GM12891 (cell line): ENCODE measurements at places on chromosomes 3 and 15.

GRCh38 chr3:11536936-11537612 is 106.6 kb downstream of the VGLL4 start:
- no peak for DNase-seq

GRCh38 chr3:73624821-73625665 is at the start of gene PDZRN3:
PDZRN3 (minus strand) TSS chr3:73624941.
- DNase-seq, result no peak

DNA sequence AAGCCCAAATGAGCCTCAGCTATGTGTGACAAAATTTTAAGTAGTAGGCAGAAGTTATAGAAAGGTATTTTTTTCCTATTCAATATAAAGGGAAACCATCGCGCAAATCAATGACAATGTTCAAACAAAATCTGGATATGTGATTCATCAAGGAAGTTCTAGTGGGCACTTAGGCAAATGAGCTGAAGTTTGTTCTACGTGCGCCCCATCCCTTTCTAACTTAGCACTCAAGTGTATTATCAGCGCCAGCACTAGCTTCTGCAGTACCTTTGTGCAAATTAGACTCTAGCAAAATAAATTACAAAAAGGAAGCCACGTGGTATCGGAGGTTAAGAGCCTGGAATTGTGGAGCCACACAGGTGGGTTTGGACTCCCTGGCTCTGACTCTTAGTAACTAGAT is 91.1 kb downstream of the TBL1XR1 start:
- DNase-seq, result no peak

GRCh38 chr3:151775314-151776258 is 38.3 kb upstream of the AADAC start:
- no peak for DNase-seq

GRCh38 chr15:66758844-66759243 is 56.8 kb downstream of the SMAD6 start:
- DNase-seq, result no peak

- DNase-seq, result no peak
Observed at GRCh38 chr3:107975529-107976201, 115.2 kb downstream of the CD47 start.

DNA sequence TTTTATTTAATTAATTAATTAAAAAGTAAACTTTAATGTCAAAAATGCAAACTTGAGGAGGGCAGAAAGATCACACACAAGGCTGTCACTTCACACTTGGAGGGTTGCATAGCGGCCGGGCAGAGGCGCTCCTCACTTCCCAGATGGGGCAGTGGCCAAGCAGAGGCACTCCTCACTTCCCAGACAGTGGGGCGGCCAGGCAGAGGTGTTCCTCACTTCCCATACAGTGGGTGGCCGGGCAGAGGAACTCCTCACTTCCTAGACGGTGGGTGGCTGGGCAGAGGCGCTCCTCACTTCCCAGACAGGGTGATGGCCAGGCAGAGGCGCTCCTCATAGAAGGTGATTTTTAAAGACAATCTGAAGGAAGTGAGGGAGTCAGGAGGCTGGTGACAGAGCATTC is 277.5 kb downstream of the PDCD6IP start:
- no peak for DNase-seq

GRCh38 chr3:183430325-183430957 is 2.0 kb upstream of the MCF2L2 start:
- no peak for DNase-seq

DNA sequence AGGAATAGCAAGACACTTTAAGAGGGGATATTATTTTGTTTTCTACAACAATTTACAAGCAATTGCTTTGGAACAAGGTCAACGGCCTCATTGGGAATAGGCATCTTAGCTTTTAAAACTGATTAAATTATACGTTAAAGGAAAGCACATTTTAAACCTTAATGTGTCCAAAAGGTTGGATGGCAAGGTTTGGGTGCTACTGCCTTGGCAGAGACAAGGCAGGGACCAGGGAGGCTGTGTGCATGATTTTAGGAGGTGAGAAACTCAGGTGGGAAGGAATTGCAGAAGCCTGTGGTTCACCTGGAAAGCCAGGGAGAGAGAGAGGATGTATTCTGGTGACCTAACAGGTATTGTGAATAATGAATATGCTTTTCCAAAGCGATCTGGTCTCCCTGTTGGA is 54.3 kb downstream of the TGFBR2 start:
- no peak for DNase-seq

DNA sequence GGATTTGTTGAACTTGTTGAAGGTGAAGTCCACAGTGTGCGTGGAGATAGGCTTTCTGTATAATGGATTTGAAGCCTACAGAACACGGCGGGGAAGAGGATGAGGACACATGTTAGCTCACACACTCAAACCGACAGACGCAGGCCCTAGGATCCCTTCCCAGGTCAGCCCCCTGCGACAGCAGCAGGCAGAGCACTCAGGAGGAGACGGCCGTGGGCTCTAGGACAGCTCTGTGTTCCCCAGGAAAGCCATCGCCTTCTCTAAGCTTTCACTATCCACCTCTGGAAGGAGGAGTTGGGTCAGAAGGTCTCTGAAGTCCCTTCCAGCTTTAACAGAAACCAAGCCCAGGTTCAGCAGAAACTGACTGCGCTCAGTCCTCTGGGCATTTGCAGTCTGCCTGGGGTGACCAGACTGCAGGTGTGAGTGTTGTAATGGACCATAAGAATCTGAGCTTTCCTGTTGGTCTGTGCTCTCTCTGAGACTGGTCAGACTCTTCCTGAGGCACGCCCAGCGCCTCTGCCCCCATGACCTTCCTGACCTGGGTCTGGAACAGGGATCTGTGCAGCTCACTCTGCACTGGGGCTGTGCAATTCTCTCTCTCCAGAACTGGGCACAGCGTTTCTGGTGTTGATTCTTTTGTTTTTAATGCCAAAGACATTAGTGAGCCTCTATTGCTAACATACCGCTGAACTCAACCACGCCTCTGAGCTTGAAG is 33.5 kb downstream of the UMPS start:
- DNase-seq, result no peak

GRCh38 chr3:96478496-96478895 is 335.9 kb upstream of the EPHA6 start:
- DNase-seq, result no peak

DNA sequence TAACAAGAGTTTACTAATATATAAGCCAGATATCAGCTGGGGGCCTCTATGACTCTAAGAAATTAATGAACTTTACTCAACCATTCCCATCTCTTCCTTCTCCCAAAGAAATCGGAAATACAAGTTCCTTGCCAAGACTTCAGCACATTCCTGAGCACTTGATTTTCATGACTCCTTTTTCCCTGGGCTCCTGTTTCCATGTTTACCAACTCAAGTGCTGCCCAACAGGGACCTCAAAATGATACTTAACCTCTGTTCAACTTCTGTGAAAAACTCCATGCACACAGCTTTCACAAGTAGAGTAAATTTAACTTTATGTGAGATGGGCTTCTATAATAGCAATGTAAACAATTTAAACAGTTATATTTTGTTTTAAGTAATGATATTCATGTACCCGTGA is 315.8 kb upstream of the CDIN1 start:
- DNase-seq, result no peak

GRCh38 chr3:16821053-16821452 is 63.7 kb upstream of the PLCL2 start:
- no peak for DNase-seq

DNA sequence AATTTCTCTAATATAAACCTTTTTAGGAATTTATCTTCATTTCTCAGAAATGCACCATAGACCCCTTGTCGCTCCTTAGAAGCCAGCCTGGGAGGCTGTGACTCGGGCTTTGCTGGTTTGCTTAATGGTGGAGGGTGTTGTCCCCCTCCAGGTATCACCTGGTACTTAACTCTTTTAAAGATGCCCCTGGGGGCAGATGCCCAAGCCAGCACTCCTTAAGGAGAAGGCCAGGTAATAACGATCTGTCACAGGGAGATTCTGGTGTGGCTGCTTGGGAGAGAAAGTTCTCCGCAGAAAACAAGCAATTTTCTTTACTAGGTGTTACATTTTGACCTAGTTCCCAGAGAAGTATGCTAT is 22.3 kb downstream of the EHD4 start:
- DNase-seq, result no peak

DNA sequence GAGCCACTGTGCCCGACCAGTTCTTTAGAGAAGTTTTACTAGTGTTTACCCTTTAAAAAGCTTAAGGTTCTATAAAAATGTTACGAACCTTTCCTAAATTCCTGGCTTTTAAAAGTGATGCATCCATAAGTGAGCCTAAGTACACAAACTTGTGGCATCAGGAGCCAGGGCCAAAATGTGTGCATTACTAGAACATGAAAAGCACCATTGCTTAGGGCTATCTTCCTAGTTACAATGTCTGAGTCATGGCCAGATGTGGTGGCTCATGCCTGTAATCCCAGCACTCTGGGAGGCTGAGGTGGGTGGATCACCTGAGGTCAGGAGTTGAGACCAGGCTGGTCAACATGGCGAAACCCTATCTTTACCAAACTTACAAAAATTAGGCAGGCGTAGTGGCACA is 39.9 kb downstream of the LEO1 start:
- no peak for DNase-seq

GRCh38 chr3:125067225-125067624 is 11.4 kb upstream of the HEG1 start:
- DNase-seq, result no peak

- no peak for DNase-seq
Observed at GRCh38 chr3:63875510-63875909, 11.8 kb downstream of the ATXN7 start.

GRCh38 chr15:35078221-35078915 is 6.7 kb downstream of the NANOGP8 start:
- peak; percentile 57 for DNase-seq

- DNase-seq, result no peak
Observed at GRCh38 chr3:99760629-99761028, 57.0 kb upstream of the CMSS1 start.

DNA sequence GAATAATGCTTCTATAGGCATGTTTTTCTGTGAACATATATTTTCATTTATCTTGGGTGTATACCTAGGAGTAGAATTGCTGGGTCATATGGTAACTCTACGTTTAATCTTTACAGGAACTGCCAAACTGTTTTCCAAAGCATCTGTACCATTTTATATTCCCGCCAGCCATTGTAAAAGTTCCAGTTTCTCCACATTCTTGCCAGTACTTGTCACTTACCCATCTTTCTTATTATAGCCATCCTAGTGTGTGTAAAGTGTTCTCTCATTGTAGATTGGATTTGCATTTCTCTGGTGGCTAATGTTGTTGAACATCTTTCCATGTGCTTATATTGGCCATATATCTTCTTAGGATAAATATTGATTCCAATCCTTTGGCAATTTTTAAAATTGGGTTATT is 31.2 kb upstream of the CFAP20DC start:
- DNase-seq, result no peak

GRCh38 chr15:39388118-39388517 is 192.8 kb upstream of the THBS1 start:
- no peak for DNase-seq

DNA sequence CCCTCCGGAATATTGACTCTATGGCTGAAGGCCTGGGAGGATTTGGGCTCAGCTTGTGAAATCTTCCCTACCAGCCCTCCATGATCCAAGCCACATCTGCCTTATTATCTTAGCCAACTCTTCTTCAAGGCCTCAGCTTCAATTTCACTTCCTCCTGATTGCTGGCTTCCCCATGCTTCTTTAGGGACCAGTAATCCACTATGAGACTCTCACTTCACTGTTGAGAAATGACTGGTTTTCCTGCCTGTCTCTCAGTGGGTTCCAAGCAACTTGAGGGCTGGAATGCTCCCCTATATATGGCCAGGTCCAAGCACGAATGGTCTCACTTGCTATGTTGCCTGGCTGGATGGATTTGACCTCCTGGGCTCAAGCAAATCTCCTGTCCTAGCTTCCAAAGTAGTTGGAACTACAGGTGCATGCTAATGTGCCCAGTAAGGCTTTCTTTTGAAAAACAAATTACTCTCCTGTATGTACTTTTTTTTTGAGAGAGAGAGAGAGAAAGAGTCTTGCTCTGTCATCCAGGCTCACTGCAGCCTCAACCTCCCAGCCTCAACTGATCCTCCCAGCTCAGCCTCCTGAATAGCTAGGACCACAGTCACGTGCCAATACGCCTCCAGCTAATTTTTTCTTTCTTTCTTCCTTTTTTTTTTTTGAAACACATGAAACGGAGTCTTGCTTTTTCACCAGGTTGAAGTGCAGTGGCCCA is 7.9 kb upstream of the PIK3CB start:
- peak; percentile 43 for DNase-seq

DNA sequence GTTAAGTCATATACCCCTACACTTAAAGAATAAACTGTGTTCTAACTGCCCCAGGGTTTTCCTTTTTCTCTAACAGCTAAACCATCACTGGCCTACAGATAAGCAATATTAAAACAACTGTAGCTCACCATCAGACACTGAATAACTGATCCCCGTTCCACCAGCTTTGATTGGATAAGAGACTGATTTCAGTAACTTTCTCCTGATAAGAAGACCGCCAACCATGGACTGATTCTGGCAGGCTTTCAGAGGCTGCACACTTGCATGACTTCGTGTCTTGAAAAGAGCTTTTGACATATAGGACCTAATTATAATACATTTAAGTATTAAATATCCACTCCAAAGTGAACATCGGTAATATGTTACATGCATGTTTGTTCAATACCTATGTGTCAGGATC is 15.3 kb upstream of the CEP97 start:
- no peak for DNase-seq

GRCh38 chr3:24264011-24264410 is 230.6 kb downstream of the THRB start:
- no peak for DNase-seq

- DNase-seq, result no peak
Observed at GRCh38 chr3:87084868-87085267, 93.9 kb upstream of the VGLL3 start.

DNA sequence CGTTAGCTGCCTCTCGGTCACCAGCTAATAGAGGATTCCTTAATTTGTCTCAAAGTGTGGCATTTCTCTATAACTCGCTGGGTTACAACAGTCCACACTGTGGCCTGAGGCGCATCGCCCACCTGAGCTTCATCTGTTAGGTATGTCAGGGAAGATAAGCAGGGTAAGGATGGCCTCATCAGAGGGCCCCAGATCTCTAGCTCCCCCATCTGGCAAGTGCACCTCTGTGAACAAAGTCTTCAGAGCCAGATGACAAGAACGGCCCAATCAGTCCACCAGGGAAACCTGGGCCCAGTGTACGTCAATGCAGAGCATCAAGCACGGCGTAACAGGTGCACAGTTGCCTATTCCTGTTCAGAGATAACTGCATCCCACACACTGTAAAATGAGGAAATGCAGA is 23.2 kb downstream of the FRG2C start:
- no peak for DNase-seq

DNA sequence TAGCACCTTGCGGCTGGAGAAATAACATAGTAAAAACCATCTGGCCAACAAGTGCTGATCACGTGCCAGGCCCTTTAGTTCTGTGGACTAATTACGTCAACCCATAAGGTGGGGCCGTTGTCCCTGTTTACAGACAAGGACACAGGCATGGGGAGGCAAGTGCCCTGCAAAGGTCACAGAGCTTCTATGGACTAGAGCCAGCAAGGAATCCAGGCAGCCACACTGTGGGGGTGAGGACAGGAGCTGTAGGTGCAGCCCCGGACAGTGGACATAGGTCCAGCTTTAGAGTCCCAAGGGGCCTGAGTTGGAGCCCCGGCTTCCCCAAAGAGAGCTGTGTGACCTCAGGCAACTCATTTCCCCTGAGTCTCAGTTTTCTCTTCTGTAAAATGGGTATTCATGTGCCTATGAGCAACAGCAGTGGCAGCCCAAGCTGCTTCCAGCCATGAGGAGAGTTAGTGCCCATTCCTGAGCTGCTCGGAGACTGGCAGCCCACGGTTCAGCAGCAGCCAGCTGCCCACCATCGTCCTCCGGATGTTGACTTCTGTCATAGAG is 13.9 kb downstream of the CHST13 start:
- no peak for DNase-seq

- DNase-seq, result no peak
Observed at GRCh38 chr15:89171136-89172072, 50.0 kb downstream of the RLBP1 start.
